Stimulated activated CD4-positive, alpha-beta T cell treated with anti-CD3 and anti-CD28 coated beads, Interleukin-4, amount 100 ng/mL, for 48 hours (primary cell): ENCODE measurements at places on chromosomes 11 and 22.

GRCh38 chr11:92152245-92152644, 72.4 kb upstream of the FAT3 start:
- no peak for DNase-seq

DNA sequence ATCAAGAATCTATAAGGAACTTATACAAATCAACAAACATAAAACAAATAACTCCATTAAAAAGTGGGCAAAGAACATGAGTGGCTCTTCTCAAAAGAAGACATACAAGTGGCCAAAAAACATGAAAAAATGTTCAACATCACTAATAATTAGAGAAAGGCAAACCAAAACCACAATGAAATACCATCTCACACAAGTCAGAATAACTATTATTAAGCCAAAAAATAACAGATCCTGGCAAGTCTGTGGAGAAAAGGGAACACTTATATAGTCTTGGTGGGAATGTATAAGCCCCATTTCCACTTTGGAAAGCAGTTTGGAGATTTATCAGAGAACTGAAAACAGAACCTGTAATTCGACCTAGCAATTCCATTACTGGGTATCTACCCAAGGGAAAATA, 921.0 kb downstream of the KCNA4 start:
- DNase-seq = no peak

DNA sequence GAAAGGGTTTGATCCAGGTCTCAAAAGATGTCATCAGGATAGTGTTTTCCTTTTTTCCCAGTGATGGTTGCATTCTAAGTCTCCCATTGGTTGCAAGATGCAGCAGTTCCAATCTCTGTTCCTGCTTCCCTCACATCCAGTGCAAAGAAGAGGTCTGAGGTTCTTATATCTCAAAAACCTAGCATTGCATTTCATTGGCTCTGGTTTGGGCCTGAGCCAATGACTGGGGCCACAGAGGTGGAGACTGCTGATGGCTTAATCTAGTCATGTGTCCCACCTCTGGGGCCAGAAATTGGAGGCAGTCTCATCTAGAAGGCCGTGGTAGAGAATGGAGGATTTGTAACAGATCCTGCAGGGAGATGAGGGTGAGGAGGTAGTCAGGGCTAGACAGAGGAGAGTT, 13.2 kb upstream of the MICAL2 start:
- DNase-seq = no peak

- no peak for DNase-seq
These were observed 9.0 kb downstream of the TUBA8 start for GRCh38 chr22:18119409-18120110.
